ENCODE measurements at places on chromosomes 2 and 18.

- DNase-seq = no peak
Measured at GRCh38 chr2:73611193-73611592, 31.0 kb downstream of the NAT8 start.

DNA sequence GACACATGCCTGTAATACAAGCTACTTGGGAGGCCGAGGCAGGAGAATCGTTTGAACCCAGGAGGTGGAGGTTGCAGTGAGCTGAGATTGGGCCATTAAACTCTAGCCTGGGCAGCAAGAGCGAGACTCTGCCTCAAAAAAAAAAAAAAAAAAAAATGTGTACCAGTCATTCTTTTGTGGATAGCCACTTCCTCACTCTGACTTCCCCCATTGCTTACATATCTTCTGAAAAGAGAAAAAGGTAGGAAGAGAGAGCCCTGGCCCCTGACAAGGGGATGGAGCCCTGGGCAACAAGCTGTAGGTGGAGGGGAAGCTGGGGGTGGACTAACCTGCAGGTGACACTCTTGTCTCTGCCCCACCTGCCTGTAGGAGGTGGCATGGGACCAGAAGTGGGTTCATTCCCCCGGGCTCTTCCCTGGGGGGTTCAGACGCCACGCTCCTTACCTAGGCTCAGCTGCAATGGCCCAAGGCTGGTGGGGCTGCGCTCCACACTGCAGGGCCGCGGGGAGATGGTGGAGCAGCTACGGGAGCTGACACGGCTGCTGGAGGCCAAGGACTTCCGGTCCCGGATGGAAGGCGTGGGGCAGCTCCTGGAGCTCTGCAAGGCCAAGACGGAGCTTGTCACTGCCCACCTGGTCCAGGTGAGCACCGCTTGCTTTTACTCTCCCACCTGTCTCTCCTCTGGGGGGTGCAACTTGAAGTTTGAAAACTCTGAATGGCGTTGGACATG, 39.1 kb downstream of the PCARE start:
- DNase-seq = no peak

DNA sequence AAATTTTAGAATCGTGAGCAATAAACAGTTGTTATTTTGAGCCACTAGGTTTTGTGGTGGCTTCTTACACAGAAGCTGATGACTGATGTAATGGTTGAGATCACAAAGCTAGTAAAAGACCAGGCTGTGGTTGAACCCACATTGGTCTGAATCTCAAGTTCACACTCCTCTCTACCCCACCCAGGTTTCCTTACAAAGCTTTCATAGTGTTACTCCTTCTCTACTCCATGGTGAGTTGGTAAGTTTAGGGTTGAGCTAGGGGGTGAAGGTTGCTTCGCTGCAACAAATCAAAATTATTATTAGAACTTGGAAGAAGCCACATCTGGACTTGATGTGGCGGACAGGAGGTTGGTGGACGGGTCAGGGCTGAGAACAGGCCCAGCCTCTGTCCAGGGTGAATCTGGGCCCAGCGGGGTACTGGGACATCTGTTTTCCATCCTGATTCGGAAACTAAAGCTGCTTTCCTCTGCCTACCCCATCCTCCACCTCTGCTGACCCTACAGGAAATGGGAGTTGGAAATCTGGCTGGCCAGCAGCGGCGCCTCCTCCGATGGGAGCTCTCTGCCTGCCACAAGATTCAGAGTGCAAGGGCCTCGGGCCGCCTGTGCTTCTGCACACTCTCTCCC, 86.3 kb downstream of the ZFP36L2 start:
- no peak for DNase-seq

DNA sequence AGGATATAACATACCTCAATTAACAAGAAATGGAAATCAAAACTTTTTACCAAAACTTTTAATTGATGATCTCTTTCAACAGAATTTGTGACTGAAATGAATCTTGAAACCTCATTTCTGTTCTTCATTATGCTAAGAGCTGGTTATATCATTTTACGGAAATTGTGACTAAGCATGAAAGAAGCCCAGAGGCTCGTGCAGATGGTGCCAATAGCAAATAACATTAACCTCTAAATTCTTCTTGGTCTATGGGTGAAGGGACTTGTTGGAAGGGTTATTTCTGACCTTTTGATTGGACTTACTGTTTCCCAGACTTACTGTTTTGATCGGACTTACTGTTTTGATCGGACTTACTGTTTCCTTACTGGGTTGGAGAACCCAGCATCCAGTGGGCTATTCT, 435.6 kb downstream of the TDRD15 start:
- DNase-seq = no peak

DNA sequence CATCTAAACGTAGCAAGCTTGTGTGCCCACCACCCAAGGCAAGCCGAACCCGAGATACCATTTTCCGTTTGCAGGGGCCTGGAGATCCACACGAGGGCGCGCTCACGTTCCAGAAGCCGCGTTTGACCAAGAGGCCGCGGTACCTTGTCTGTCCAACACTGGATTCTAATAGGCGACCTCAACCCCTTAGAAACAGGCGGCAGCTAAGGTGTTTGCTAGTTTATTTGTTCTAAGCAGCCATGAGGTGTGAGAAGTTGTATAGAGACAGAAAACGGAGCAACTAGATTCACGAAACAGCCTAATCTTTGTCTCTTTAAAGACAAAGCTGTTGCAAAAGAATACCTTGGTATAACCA, 4.2 kb downstream of the HOXD11 start:
- no peak for DNase-seq

- DNase-seq = peak; percentile 44
Measured at GRCh38 chr2:219292616-219293015, 13.4 kb downstream of the DNAJB2 start.

DNA sequence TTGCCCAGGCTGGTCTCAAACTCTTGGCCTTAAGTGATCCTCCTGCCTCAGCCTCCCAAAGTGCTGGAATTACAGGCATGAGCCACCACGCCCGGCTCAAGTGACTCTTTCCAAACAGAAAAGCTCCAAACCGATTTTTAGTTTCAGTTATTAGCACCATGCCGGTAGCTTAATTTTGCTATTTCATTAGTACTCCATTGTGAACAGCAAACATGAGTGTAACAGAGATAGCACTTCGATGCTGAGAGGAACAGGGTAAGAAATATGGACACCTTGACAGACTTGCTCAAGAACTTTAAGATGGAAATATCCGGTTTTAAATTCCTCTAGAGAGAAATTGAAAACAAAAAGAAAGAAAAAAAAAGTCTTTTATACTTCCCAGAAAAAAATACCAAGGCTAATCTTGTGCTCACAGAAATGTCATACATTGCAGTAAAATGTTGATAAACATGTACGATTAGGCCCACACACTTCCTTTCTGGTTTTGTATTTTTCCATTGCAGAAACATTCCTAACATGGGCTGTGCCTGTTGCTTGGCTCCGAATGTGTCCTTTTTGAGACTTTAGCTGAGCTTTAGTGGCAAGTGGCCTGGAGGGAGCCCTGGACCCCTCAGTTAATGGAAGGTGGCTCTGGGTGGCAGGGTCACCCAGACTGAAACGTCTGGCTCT, 18.3 kb downstream of the FHL2 start:
- no peak for DNase-seq

- peak; percentile 42 for DNase-seq
Measured at GRCh38 chr2:232903989-232904388, 33.9 kb downstream of the SNORC start.

GRCh38 chr2:160419776-160420505, 73.7 kb downstream of the RBMS1 start:
- no peak for DNase-seq

DNA sequence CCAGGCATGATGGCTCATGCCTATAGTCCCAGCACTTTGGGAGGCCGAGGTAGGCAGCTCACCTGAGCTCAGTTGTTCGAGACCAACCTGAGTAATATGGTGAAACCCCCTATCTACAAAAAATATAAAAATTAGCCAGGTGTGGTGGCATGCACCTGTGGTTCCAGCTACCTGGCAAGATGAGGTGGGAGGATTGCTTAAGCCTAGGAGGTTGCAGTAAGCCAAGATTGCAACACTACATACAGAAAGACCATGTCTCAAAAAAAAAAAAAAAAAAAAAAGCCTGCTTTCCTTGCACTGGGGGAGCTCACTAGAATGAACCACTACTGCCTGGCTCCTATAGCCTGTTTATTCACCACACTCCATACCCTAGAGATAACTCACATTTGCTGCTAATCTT, 7.4 kb upstream of the MAT2A start:
- no peak for DNase-seq

DNA sequence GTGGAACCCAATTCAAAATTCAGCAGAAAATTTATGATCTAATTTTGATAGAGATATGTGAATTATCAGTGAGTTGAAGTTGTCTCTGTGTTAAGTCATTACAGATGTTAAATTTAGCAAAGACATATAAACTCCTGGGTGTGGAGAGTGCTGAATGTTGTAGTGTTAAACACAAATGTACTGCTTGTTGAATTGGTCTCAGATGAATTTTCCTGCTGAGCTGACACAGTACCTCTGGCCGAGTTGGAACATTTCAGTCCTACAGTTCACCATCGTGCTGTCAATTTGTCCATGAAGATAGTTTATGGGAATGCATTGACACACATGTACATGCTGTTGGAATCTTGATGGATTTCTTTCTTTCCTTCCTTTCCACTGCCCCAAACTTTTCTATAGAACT, 255.9 kb downstream of the PLCL1 start:
- DNase-seq = no peak

- DNase-seq = no peak
Measured at GRCh38 chr2:69973335-69973735, 11.9 kb upstream of the ASPRV1 start.

DNA sequence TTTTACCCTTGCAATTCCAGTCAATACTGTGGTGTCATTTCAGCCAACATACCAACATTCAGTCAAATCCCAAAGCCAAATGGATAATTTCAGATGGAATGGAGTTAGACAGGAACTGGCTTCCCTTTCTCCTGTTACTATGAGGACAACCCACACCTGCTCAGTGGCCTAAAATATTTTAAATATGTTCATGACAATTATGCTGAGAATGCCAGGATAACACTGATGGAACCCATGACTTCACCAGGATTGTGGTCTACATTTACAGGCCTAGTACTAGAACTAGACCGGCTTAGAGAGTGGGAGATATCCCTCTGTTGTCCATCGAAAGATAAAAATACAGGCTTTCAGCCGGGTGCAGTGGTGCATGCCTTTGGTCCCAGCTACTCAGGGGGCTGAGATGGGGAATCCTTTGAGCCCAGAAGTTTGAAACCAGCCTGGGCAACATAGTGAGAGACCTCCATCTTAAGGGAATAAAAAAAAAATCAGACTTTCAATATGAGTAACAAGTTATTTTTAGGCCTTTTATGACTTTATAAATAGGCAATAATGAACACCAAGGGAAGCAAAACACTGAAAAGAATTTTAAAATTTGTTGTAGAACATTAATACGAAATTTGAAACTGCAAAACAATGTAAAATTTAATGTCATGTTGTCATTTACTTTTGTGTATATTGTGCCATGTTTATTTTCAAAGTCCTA, 14.2 kb downstream of the GPATCH11 start:
- DNase-seq = no peak

DNA sequence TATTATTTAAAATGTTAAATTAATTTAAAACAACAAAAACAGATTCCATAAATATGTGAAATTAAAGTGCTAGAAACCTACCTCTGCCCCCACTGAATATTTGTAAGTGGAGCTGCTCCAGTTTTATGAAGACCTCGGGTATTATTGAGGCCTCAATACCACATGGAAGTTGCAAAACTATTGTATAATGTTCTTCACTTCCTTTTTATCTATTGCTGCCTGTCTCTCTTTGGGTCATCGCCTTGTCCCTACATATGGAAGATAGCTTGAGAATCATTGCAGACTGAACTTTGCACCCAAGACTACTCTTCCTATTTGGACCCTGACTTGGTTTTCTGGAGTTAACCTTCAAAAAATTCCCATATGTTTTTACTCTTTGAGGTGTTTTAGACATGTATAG, 212.1 kb upstream of the NETO1 start:
- DNase-seq = no peak

DNA sequence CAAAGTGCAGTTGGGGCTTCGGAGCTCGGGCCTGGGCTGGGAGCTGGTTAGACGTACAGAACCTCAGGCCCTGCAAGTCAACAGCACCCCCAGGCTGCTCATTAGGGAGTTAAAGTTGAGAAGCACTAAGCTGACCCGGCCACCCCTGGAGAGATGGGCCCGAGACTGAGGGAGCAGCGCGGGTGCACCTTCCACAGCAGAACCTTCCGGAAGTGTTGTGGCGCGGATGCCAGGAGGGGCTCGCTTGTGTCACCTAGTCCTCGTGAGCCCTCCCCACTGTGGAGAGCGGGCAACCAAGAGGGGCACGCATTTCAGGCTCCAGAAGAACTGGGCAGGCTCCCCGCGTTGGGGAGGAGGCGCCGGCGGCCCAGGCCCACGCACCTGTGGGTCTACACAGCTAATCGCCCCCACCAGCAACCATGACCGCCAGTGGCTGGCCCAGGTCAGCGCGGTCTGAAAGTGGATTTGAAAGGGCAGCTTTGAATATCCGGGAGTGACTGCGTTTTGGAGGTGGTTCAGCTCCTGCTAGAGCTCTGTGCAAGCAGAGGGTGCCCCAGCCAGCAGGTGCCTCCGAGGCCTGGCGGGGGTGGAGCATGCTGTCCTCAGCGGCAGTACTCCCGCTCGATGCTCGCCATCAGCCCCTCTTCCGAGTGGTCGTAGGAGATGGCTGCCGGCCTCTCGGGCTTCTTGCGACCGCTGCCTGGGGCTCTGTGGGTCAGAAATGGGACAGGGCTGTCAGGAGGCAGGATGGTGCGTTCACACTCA, 15.1 kb downstream of the KLF11 start:
- no peak for DNase-seq

GRCh38 chr2:3176071-3176868, 201.3 kb downstream of the EIPR1 start:
- DNase-seq = no peak

- no peak for DNase-seq
Measured at GRCh38 chr2:72824224-72824842, 1.5 kb downstream of the EXOC6B start.

GRCh38 chr18:9766076-9766481, 58.0 kb downstream of the RAB31 start:
- DNase-seq = no peak

DNA sequence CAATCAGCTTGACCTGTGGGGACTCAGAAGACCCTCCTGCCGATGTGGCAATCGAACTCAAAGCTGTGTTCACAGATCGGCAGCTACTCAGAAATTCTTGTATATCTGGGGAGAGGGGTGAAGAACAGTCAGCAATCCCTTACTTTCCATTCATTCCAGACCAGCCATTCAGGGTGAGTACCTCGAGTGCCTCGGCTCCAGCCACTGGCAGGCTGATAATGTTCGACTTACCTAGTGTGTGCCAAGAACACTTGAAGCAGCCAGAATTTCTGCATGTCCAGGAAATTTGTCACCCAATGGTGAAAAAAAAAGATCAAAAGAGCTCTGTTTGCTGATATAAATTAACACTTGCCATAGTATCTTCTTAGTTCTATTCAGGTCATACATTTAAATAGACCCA, 2.3 kb downstream of the LGALSL start:
- DNase-seq = no peak
